ENCODE measurements at places on chromosomes 2 and 18.

DNA sequence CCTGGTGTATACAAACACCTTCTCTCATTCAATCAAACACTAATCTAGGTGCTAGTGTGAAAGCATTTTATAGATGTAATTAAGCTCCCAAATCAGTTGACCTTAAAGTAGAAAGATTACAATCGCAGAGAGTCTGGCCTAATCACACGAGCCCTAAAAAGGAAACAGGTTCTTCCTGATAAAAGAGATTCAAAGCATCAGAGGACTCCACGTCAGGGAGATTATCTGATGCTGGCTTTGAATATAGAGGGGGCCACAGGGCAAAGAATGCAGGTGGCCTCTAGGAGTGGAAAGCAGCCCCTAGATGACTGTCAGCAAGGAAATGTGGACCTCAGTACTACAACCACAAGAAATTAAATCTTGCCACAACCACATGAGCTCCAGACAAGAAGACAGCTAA lies 28.2 kb upstream of the ZC3H15 start:
- no peak for DNase-seq

DNA sequence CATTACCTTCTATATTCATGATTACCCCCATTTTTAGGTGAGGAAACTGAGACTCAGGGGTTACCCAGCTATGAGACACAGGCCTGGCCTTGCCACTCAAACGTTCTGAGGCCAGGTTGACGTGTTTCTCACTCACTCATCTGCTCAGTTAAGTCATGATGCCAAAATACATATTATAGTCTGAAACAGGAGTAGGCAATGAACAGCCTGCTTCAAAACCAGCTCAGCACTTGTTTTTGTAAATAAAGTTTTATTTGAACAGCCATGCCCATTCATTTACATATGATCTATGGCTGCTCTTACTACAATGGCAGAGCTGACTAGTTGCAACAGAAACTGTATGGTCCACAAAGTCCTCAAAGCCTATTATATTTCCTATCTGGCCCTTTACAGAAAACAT lies 74.1 kb upstream of the SMAD2 start:
- no peak for DNase-seq

- DNase-seq: no peak
Observed at GRCh38 chr2:188118431-188118830, 173.2 kb upstream of the GULP1 start.

DNA sequence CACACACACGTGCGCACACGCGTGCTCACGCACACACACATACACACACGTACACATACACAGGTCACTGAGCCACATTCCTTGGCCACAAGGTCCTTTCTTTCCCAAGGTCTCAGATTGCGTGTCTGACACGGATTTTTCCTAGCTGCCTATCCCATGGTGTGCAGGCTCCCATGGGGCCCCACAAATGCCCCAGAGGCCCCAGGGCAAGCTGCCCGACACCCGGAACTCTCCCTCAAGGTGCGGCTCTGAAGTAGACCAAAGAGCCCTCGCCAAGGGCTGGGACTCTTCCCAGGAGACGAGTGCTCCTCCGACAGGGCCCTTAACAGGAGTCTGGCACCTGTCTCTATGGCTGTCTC lies 46.7 kb downstream of the SDC1 start:
- no peak for DNase-seq

- no peak for DNase-seq
Observed at GRCh38 chr2:223084873-223085272, 32.9 kb downstream of the KCNE4 start.

DNA sequence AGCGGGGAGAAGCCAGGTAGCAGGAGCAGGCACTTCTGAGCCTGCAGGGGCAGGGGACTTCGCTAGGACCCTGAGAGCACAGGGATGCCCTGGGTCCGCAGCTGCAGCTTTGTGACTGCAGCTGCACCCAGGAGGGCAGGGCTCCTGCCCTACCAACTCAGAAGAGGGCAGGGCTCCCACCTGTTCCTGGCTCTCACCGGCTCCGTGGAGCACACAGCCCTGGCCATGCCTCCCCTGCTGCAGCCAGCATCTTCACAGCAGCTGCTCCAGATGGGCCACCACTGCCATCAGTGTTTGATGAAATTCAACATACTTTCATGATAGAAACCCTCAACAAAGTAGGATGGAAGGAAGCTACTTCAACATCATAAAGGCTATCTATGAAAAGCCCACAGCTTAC lies 92.7 kb downstream of the FAM210A start:
- DNase-seq: no peak

GRCh38 chr18:32271672-32272208 lies 81.9 kb downstream of the MEP1B start:
- DNase-seq: no peak

DNA sequence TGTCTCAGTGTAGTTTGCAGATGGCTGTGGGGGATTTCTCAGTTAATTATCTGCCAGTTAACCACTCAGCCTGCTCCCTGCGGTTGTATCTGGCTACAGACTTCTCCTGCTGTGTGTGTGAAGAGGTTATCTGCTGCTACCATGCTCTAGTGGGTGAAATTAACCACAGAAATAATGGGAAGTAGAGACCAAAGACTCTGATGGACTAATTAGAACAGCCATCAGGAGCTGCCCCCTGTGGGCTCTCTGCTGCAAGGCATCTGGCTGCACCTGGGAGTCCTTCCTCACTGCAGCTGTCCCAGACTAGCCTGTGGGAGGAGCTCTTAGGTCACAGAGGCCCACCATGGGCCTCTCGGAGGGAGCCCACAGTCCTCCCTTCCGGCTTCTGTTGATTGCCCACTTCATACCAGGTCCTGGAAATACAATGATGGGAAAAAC lies 66.6 kb downstream of the CTIF start:
- DNase-seq: no peak

GRCh38 chr2:122873951-122874350 lies 1118.5 kb downstream of the TSN start:
- no peak for DNase-seq

- no peak for DNase-seq
Observed at GRCh38 chr18:6405237-6406074, 9.3 kb downstream of the L3MBTL4 start.

DNA sequence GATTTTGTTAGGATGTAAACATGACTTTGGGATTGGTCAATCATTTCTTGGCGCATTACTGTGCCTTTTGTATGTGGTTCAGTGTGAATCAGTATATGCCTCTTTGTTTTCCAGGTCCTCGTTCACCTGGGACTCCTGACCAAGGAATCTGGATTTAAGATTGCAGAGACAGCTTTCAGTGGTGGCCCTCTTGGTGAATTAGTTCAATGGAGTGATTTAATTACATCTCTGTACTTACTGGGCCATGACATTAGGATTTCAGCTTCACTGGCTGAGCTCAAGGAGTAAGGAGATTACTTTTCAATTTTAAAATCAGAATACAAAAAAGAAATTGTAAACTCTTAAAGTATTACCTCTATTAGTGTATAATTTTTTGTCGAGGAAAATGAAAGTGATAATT lies 87.6 kb downstream of the MGAT5 start:
- DNase-seq: no peak

GRCh38 chr2:71609958-71610357 lies 156.6 kb downstream of the DYSF start:
- no peak for DNase-seq

Data from activated gamma-delta T cell treated with anti-CD3 and anti-CD28 coated beads, Interleukin-2, amount 50 U/mL, for 16 hours (primary cell).